ENCODE measurements at places on chromosomes 16 and 17.
A peak's percentile ranks its signal among the peaks of the same experiment; 100 is the strongest.

GRCh38 chr17:39619786-39620101, 7.0 kb upstream of the PPP1R1B start:
- no peak for DNase-seq

GRCh38 chr16:86946396-86946795, 368.0 kb downstream of the FOXL1 start:
- DNase-seq, result no peak

DNA sequence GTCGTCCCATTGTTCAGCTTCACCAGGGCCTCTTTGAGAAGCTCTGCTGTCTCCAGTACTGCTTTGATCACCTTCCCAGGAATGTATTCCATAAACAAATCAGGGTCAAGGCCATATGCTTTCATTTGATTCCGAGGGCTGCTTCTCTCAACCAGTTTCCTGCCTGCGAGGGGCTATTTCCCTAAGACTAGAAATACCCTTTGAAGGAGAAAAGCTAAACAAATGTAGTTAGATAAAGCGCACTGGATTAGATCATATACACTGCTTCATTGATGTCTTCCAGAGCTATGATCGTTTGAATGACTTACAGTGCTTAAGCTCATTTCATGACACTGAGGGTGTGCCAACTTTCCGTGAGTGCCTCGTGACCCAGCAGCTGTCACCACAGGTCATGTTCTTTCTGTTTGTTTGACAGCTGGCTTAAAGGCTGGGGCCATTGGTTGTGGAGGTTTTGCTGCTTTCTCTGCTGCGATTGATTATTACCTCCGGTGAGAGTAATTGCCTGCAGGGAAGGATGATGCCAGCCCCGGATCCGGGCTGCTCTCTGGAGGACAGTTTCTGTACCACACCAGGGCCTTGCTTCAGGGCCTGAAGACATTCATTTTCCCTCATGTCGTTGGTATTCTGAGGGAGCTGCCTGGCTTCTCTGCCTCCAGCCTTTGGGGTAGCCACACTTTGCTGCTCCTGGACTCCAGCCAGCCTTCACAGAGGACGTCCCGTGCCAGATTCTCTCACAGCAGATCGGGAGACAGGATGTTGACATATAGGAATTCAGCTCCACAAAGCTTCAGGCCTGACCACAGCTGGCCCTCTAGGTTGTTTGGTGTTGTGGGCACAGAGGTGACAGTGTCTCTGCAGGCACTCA, 3.9 kb downstream of the TIMM22 start:
- no peak for DNase-seq

- DNase-seq, result no peak
Observed at GRCh38 chr16:81522108-81522701, 77.6 kb downstream of the CMIP start.

DNA sequence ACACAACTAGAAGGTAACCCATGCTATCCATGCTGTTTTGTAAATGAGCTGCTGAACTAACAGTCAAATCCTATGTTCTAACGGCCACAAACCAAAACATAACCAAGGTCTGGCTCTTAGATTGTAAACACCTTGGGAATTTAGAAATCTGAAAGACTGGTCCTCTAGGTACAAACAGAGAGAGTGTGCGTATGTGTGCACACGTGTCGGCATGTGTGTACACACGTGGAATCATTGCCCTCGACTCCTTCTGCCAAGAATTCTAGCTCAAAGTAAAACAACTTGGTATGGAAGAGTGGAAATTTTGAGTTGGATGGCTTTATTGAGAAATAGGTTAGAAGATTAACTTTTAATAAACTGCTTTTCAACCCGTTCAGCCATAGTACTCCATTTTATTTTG, 18.1 kb upstream of the GHDC start:
- DNase-seq, result no peak

GRCh38 chr16:68264128-68265077, at the start of gene SLC7A6:
TSS of gene SLC7A6 (plus strand) at chr16:68264526. CDS start at chr16:68274727, 10,201 bp downstream.
- DNase-seq, result no peak

GRCh38 chr16:70767377-70768202, 33.4 kb downstream of the VAC14 start:
- DNase-seq, result no peak

- DNase-seq, result no peak
Observed at GRCh38 chr16:12276576-12276975, 300.0 kb downstream of the SNX29 start.

- no peak for DNase-seq
Observed at GRCh38 chr16:23650674-23651416, 9.6 kb downstream of the DCTN5 start.

DNA sequence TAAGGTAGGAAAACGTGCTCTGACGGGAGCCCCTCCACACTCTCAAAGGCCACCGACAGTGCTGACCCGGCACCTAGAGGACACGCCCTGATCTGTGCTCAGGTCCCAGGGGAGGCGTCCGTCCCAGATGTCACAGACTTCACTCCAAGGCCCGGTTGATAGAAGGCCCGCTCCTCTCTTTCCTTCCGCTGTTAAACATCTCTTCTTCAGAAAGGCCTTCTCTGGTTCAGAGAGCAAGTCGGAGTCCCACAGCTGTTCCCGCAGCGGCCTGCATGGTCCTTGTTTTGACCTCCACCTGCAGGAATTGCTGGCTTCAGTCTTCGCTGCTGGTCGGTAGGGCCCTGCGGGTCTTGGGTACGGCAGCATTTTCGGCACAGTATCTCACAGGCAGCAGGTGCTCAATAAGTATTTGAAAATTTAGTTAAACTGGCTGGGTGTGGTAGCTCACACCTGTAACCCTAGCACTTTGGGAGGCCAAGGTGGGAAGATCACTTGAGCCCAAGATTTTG, 88.5 kb downstream of the MRC2 start:
- DNase-seq, result no peak

DNA sequence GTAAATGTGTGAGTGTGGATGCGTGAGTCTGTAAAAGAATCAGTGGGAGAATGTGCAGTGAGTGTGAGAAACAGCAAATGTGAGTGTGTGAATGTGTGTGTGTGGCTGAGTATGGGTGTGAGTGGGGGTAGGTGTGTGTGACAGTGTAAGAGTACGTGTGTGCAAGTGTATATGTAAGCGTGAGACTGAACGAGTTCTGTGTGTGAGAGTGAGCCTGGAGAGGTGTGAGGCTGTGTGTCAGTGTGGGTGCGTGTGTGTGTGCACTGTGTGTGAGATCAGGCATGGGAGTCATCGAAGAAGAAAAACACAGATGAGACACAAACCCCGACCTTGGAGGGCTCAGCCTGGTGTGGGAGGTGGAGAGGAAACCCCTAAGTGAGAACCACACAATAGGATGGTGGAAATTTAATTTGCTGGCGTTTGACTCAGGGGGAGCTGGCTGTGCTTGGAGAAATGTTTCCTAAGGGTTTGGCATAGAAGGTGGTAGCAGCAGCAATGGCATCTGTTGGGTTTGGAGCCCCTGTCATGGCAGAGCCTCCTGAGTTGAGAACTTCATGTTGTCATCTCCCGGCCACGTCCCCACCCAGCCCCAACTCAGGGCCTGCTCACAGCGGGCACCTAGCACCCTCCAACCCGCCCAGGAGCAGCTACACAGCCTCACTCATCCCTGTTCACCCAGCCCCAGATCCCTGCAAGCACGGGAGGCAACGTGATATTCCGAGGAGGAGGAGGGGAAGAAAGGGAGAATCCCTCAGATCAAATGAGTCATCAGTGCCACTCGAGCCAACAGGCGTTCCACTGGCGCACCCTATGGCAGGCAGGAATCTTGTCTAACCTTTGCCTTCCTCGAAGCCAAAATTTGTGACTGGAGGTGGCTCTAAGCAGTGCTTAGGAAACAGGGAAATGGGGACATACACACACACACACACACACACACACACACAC, 14.3 kb upstream of the NUBP1 start:
- DNase-seq, result no peak

- DNase-seq, result no peak
Observed at GRCh38 chr16:57619606-57620334, 8.7 kb upstream of the ADGRG1 start.

DNA sequence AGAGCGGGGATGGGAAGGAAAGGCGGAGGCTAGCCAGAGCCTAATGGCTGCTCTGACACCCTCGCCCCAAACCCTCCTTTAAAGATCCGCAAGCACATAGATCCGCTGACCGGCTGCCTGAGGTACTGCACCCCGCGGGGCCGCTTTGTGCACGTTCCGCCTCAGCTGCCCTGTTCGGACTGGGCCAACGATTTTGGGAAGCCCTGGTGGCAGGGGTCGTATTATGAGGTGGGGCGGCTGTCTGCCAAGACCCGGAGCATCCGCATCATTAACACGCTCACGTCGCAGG, 663 bp downstream of the CYB5D1 start:
- DNase-seq, result no peak

DNA sequence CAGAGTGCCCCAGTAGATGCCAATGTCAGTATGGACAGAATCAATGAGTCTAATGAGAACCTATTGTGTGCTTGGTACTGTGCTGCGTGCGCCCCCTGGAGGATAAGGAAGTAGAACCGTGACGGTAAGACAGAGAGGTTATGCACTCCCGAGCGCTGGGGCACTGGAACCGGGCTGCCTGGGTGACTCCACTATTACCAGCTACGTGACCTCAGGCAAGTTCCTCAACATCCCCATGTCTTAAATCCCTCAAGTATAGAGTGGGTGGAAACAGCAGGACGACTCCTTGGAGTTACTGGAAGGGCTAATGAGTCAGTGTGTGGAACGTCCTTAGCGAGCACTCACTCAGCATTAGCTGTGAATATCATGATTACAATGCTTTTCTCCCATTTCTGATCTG, 16.2 kb downstream of the CHST4 start:
- DNase-seq, result no peak

- no peak for DNase-seq
Observed at GRCh38 chr16:21610766-21611165, 11.4 kb downstream of the METTL9 start.

DNA sequence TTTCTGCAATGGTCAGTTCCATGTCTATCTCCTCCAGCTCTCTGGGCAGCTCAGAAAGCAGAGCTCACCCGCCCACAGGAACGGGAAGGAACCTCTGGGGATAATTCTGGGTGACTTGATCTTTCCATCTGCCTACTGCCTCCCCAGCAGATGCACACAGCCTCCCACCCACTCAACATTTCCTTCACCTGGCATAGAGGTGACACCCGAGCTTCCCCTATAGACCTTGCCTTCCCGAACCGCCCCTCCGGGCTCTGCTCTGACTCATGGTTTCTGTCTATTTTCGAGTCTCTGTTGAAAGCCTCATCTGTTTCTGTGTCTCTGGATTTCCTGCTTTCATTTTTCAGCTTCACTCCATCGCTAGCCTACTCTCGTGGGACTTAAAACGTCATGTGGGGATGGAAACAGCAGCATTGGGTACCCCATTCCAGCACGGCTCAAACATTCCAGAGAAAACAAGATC, 11.4 kb downstream of the GGA3 start:
- peak; percentile 62 for DNase-seq

DNA sequence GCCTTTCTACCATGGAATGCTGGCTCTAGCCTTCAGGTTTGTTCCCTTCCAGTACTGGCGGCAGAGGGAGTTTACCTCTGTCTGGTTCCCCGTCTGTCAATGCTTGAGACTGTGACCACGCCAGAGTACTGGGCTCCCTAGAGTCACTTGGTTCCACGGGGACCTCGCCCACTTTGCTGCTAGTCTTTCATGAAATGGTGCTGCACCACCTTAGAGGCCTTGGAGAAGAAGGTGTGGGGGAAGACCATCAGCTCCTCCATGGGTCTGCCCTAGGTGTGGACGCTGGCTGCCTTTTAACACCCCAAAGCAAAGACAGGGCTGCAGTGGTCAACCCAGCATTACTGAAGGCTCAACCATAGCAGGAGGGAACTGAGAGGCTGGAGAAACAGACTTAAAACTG, 55.3 kb upstream of the KSR1 start:
- no peak for DNase-seq

GRCh38 chr17:81132197-81132540, 33.1 kb upstream of the PVALEF start:
- no peak for DNase-seq

DNA sequence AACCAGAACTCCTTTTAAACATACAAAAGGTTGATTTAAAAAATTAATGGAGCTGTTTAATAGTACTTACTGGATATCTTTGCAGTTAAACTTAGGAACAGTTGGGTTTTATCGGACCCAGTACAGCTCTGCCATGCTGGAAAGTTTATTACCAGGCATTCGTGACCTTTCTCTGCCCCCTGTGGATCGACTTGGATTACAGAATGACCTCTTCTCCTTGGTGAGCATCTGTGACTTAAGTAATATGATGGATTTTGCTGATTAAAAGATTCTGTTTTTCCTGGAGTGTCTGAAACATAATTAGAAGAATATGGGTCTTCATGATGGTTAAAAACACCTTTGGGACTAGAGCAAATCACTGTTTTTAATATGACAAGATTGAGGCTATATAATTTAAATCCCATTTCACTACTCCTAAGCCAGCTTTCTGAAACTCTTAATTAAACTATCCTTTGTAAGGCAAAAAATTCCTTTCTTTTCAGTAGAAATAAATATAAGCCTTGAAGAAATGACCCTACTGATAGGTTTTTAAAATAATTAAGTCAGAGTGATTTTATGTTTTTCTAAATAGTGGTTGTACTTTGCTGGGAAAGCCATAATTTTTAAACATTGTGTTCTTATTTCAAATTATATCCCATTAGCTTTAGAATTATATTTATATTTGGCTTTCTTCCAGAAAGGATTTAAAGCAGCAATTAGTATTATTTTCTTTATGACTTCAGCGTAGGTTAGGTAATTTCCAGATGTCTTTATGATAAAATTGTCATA, 45.7 kb upstream of the KPNB1 start:
- no peak for DNase-seq

DNA sequence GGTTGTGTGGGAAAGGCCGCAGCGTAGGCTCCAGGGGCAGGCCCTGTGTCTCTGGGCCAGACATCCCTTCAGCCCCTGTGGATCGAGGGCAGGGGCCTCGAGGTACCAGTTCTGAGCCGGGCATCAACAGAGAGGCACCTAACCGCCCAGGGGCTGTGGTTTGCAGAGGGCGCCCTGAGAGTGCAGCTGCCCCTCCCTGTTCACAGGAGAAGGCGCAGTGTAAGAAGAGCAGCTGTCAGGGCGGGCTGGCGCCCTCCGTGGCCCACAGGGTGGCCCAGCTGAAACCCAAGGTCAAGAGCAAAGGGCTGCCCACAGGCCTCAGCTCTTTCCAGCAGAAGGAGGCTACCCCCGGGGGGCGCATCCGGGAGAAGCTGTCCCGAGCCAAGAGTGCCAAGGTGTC, 56.5 kb downstream of the ACTG1 start:
- no peak for DNase-seq

- DNase-seq, result peak; percentile 55
Observed at GRCh38 chr16:70454222-70455034, at the start of gene FCSK. TSS of gene FCSK (plus strand) at chr16:70454595. CDS start at chr16:70463191, 8,596 bp downstream.
